ENCODE measurements at places on chromosomes 13 and 19. TPM values are rescaled to one million over a fixed set of nuclear protein-coding genes. Genes with fewer than 3 reads are reported as not detected.

The SIX5 gene
- total RNA-seq = 4.0 TPM

The PALM gene
- 54.0 TPM for total RNA-seq

DNA sequence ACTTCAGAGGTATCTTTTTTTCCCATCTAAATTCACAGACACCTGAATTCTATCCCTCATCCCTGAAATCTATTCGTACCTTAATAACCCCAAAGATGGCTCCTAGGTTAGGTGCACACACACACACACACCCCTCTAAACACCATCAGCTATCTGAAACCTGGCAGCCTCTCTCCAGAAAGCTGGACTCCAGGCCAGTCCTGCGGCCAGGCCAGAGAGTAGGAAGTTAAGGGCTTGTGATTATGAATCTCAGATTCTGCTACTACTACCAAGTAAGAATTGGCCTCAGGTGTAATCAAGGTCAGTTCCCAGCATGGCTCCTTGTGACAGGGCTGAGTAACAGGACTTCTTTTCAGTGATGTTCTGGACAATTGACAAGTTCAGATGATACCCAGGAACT is 244.2 kb upstream of the SERP2 start:
- DNase-seq = no peak

GRCh38 chr13:77389625-77390000 is 62.7 kb upstream of the MYCBP2 start:
- DNase-seq = no peak

The SCN1B gene
- 5.2 TPM for total RNA-seq

The NLRP11 gene
- under 0.01 TPM for total RNA-seq

GRCh38 chr13:41122838-41123237 is 9.8 kb downstream of the KBTBD6 start:
- DNase-seq = peak; percentile 6

DNA sequence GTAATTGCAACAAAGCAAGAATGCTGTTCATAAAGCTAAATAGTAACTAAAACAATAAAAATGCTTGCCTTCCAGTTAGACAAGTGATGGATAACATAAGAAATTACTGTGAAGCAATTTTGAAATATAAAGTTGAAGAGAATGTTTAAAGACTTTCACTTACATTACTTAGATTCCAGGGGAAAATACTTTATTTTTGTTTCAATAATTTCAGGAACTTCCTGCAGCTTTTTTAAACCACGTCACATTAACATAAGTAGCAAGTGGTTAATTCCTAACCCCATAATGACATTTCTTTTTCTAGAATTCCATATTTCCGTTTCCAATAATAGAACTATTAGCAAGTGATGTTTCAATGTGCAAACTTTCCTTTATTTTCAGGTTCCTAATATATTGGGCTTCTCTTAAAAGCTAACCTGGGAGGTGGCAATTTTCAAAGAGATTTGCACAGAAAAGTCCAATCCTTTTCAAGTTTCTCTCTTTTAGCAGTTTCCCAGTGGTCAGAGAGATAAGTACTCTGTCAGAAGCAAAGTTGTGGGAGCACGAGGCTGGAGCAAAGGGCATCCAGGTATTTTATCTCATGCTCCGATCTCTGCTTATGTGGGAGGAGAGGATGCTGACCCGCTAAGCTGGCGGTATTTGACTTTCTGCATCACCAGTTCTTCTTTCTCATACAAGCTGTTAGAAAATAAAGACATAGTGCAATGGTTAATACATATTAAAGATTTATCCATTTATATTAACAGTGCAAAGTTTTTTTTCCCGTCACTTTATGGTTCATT is 1025.3 kb downstream of the EFNB2 start:
- no peak for DNase-seq

GRCh38 chr19:42108527-42109389 is 23.5 kb downstream of the POU2F2 start:
- DNase-seq = peak; percentile 77

- no peak for DNase-seq
Measured at GRCh38 chr19:5507065-5507909, 52.1 kb downstream of the ZNRF4 start.

The EDNRB gene
- total RNA-seq = 86.3 TPM

The CYP2A7 gene
- not detected for total RNA-seq

The GRIK5 gene
- not detected for total RNA-seq

GRCh38 chr19:49434907-49435583 is 6.3 kb downstream of the SLC17A7 start:
- no peak for DNase-seq

DNA sequence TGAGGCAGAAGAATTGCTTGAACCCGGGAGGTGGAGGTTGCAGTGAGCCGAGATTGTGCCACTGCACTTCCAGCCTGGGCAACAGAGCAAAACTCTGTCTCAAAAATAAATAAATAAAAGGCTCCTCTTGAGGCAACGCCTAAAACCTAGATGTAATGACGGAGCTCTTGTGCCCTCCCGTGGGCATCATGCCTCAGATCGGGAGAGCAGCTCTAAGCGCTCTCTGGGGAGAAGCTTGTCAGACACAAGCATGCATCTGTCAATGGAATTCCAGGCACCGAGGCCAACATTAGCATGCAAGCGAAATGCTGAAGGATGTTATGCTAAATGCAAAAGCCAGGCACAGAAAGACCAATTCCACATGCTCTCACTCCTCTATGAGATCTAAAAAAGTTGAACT is 45.6 kb upstream of the MRI1 start:
- no peak for DNase-seq

GRCh38 chr19:55623561-55623960 is 805 bp downstream of the ZNF784 start:
- DNase-seq = no peak

The LIPE gene
- total RNA-seq = 6.3 TPM

DNA sequence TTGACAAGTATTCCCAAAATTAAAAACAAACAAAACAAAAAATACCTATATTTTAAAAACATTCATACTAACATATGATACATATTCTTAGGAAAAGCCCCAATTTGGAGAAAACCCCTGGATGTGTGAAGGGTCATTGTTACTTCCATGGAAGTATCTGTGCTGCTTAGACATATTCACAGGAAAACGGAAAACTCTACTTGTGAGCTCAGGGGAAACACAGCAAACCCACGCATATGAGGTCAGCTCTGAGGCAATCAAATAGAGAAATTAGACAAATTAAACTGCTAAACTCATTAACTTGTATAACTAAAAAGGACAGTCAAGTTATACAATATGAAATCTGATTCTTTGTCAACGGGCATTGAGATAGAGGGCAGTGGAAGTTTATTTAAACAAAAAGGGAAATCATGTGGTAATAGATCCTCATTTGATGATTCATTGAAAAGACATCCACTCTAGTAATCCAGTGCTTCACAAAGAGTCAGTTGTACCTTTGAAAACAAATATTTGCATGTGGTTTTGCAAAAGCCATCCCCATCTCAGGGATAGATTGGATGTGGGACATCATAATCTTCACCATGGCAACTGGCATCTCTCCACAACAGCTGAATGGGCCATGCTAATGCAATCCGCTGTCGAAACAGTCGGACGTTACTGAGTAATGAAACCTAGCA is 423.4 kb downstream of the ITGBL1 start:
- no peak for DNase-seq

The SIGLEC14 gene
- under 0.01 TPM for total RNA-seq

GRCh38 chr13:37207691-37208451 is 102.4 kb upstream of the CSNK1A1L start:
- DNase-seq = no peak

The ATP4A gene
- not detected for total RNA-seq

GRCh38 chr13:33797622-33798021 is 20.3 kb upstream of the RFC3 start:
- no peak for DNase-seq

- no peak for DNase-seq
Measured at GRCh38 chr13:98599502-98600328, 22.8 kb upstream of the STK24 start.

DNA sequence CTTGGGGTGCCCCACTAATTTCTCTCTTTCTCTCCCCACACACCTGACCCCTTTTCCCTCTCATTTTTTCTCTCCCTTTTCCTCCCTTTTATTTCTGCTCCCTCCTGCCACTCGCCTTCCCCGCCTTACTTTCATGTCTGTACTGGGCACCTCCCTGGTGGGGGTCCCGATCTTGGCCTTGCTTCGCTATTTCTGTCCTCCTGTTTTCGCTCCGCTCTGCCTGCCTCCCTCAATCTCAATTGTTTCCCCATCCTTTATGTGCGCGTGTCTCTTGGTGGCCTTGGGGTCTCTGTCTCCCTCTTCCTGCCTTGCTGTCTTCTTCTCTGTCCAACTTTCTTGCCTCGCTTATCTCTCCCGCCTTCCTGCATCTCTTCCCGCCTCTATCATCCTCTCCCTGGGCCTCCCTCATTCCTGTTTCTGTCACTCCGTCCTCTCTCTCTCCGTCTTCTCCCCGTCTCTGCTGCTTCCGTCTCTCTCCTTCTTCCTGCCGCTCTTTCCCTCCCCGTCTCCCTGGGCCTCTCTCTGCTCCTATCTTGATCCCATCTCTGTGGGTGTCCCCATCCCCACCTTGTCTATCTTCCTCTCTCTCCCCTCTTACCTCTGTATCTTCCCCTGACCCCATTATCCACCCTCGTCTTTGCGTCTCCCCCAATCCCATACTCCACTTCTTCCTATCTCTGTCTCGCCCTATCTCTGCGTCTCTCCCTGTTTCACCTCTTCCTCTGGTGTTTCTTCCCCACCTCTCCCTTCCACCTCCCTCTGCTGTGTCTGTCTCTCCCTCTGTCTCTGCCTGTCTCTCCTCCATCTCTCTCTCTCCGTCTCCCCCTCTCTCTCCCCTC is 4.0 kb downstream of the GRIN2D start:
- DNase-seq = no peak

The NANOS3 gene
- not detected for total RNA-seq

GRCh38 chr13:107937848-107938247 is 277.5 kb downstream of the LIG4 start:
- no peak for DNase-seq

DNA sequence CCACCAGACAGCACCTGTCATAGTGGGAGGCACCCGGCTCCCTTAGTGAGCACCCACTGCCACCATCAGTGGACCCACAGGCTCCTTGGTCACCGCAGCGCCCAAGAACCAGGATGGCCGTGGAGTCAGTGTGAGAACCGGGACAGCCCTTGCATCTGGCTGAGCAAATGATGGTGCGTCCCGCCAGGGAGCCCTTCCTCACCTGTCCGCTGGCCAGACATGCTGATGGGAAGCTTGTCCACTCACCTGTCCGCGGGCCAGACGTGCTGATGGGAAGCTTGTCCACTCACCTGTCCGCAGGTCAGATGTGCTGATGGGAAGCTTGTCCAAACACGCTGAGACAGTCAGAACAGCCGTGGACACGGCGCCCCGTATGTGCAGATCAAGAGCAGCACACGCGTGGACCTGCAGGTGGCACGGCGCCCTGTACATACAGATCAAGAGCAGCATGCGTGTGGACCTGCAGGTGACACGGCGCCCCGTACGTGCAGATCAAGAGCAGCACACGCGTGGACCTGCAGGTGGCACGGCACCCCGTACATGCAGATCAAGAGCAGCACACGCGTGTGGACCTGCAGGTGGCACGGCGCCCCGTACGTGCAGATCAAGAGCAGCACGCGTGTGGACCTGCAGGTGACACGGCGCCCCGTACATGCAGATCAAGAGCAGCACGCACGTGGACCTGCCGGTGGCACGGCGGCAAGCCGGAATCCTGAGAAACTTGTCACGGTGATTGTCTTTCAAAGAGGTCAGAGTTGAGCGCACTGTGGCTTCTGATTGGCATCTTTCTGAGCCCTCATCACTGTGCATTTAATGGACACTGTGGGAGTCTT is 40.7 kb upstream of the DCUN1D2 start:
- no peak for DNase-seq

DNA sequence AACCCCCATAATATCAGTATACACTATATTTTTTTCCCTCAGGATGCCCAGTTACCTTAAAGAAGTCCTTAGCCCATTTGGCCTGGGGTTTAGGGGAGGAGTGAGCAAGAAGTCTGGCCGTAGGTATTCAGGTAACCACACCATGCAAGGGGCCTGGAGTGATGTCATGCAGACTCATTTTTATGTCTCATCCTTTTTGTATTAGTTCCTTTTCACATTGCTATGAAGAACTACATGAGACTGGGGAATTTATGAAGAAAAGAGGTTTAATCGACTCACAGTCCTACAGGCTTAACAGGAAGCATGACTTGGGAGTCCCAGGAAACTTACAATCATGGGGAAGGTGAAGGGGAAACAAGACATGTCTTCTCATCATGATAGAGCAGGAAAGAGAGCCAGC is 12.2 kb downstream of the TPP2 start:
- no peak for DNase-seq

DNA sequence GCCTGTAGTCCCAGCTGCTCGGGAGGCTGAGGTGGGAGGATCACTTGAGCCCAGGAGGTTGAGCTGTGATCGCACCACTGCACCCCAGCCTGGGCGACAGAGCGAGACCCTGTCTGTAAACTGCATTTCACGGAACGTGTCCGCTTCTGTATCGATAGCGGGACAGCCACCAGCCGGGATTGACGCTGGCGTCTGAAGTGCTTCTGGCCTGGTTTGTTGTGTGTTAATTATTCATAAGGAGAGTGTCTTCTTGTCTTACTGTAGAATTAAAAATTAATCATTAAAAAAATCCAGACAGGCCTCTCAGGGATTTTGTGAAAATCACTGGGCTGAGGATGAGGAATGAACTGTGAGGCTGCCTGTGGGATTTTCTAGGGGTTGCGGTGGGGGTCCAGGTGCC is 16.2 kb upstream of the MISP start:
- no peak for DNase-seq

The PRTN3 gene
- not detected for total RNA-seq

- peak; percentile 46 for DNase-seq
Measured at GRCh38 chr19:10861103-10861651, 10.2 kb upstream of the CARM1 start.

- DNase-seq = no peak
Measured at GRCh38 chr19:6010107-6010506, 32.2 kb upstream of the RANBP3 start.

DNA sequence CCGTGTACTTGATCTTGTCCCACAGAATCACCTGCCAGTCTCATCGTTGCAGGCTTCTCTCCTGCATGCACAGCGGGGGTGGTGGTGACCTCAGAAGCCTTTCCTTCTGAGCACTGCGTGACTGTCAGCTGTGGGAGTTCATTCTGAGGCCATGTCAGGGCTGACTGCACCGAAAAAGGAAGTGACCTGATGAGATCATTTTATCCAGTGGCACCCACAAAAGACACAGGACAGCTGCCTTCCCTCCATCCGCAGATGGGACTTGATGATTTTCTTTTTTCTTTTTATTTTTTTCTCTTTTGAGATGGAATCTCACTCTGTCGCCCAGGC is 89.7 kb downstream of the RAB20 start:
- peak; percentile 71 for DNase-seq

The C19orf73 gene
- total RNA-seq = 0.25 TPM

- no peak for DNase-seq
Measured at GRCh38 chr13:35449821-35450220, 26.7 kb downstream of the MAB21L1 start.

GRCh38 chr19:40990972-40991381 is at the start of gene CYP2B6:
Gene CYP2B6 (plus strand): TSS chr19:40991282. CDS start chr19:40991306, 24 bp downstream.
- no peak for DNase-seq

GRCh38 chr13:102873653-102874052 is 27.8 kb downstream of the ERCC5 start:
- DNase-seq = no peak

DNA sequence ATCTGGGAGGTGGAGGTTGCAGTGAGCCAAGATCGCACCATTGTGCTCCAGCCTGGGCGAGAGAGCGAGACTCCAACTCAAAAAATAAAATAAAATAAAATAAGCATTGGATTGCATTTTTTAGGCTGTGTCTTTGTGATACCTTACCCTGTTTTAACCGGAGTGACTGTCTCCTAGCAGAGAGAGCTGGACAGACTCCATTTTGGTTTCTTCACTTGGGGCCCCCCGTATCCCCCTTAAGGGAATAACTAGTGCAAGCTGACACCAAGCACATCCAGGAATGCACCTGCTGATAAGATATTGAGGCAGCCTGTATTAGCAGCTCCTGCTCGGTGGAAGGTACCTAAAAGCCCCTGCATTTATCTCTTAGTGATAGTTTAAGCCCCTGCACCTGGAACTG is 20.8 kb upstream of the GPR32 start:
- no peak for DNase-seq

The POSTN gene
- total RNA-seq = 3.3 TPM
